Stomach (tissue), 19 donors: ENCODE measurements at places on chromosomes 1 and 21. TPM values are rescaled to one million over a fixed set of nuclear protein-coding genes. Genes with fewer than 3 reads are reported as not detected.

- no peak overlapping the region for H3K27ac ChIP-seq
- peak overlapping the region; percentile 35 for H3K4me3 ChIP-seq
- H3K27me3 ChIP-seq, result no peaks in the 10 kb centered on the region
- no peaks in the 10 kb centered on the region for H3K36me3 ChIP-seq
- peaks cover 4% of the 10 kb centered on the region for H3K4me1 ChIP-seq
Observed at GRCh38 chr1:244231572-244232315, 180.7 kb downstream of the ZBTB18 start.

Gene LGR6
- total RNA-seq, result not detected

Gene TTC22
- 27.4 TPM for total RNA-seq

Gene CD5L
- not detected for total RNA-seq

Gene AADACL3
- not detected for total RNA-seq
